ENCODE measurements at places on chromosomes 5 and 9.

- no peak overlapping the region for H3K4me3 ChIP-seq
- H3K36me3 ChIP-seq: no peaks in the 10 kb centered on the region
- DNase-seq: no peak
- H3K27ac ChIP-seq: no peak overlapping the region
- H3K27me3 ChIP-seq: no peaks in the 10 kb centered on the region
Observed at GRCh38 chr9:123952641-123953495, 22.9 kb upstream of the DENND1A start.

- DNase-seq: no peak
- H3K4me1 ChIP-seq: no peaks in the 10 kb centered on the region
- H3K27me3 ChIP-seq: no peaks in the 10 kb centered on the region
- H3K27ac ChIP-seq: no peak overlapping the region
- H3K36me3 ChIP-seq: no peaks in the 10 kb centered on the region
Observed at GRCh38 chr5:106142116-106142515, 1528.6 kb downstream of the EFNA5 start.

DNA sequence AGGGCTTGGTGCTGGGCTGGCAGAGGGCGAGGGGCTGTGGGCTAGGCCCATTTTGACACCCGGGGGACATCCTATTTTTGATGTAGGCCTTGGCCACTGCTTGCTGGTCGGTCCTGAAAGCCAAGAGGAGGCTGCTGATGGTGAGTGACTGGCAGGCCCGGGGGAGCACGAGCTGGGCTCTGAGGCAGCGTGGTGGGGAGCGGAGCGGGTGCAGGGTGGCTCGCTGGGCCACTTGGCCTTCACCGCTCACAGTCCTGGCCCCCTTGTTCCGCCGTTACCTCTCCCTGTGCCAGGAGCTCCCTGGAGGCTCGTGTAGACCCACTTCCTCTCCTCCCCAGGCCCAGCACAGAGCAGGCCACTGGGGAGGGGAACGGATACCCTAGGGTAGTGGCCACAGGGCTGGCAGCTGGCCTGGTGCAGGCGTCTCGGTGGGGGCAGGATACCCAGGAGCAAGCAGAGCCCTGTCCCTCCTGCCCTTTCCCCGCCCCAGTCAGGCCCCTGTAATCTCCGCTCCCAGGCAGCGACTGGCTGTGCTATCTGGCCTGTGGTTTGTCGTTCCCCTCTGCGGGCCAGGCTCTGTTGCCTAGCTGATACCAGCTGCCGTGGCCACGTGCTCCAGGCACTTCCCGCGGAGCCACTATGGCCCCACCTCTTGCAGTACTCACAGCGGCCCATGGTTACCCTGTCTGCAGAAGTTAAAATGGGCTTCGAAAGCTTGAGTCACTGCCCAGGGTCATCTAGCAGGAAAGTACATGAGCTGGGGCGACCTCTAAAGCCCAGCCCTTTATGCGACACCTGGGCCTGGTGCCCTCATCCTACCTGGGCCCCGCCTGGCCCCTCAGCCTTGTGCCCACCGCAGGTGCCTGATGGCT, 11.7 kb upstream of the DOLPP1 start:
- H3K4me1 ChIP-seq: peaks cover 30% of the 10 kb centered on the region
- H3K27me3 ChIP-seq: no peaks in the 10 kb centered on the region
- peak; percentile 18 for DNase-seq
- H3K36me3 ChIP-seq: peaks cover 31% of the 10 kb centered on the region

DNA sequence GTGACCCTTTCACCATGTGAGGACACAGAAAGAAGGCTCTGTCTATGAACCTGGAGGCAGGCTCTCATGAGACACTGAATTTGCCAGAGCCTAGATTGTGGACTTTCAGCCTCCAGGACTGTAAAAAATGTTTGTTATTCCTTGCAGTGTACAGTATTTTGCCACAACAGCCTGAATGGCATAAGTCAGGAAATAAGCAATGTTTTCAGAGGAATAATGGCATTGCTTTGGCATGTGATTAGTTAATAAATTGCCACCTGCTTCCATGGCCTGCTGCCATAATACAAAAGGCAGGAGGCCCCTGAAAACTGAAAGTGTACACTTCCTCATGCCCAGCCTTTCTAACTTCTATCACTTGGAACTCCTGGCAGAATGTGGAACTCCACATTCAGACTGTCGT, 408.1 kb downstream of the GADD45G start:
- DNase-seq: no peak
- no peaks in the 10 kb centered on the region for H3K4me1 ChIP-seq
- no peak overlapping the region for H3K4me3 ChIP-seq
- H3K27ac ChIP-seq: no peak overlapping the region
- no peaks in the 10 kb centered on the region for H3K36me3 ChIP-seq
- peaks cover 4% of the 10 kb centered on the region for H3K27me3 ChIP-seq

DNA sequence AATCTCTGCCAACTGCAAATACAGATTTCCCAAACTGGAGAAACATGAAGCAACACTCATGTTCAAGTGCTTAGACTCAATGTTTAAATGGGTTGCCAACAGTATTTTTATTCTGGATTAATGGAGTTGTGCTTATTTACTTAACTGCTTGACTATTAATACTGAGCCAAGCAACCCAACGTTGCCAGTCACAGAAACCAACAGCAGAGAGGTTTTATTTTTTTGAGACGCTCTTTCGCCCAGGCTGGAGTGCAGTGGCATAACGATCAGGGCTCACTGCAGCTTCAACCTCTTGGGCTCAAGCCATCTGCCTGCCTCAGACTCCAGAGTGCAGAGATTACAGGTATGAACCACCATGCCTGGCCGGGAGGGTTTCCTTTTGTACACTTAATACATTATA, 8.5 kb upstream of the TMEM268 start:
- no peak overlapping the region for H3K27ac ChIP-seq
- no peak for DNase-seq
- H3K4me1 ChIP-seq: no peaks in the 10 kb centered on the region
- no peaks in the 10 kb centered on the region for H3K27me3 ChIP-seq

DNA sequence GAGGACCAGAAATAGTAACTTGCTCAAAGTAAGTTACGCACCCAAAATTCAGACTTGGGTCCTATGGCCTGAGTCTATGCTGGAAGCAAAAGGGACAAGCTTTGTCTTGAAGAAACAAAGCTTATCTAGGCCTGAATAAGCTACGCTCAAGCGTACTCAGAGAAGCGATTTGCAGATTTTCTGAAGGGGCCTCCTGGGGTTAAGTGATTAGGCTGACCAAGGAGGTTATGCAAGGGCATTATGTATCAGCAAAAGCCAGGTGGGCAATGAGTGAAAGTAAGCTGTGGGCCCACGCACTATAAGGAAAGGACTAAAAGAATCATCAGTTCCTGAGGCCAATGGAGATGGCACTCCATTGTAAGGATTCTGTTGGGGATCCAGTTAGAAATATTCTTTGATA, 122.1 kb downstream of the SNX18 start:
- H3K27ac ChIP-seq: no peak overlapping the region
- H3K27me3 ChIP-seq: no peaks in the 10 kb centered on the region
- H3K4me1 ChIP-seq: peaks cover 25% of the 10 kb centered on the region
- no peak overlapping the region for H3K4me3 ChIP-seq
- H3K36me3 ChIP-seq: no peaks in the 10 kb centered on the region
- no peak for DNase-seq

DNA sequence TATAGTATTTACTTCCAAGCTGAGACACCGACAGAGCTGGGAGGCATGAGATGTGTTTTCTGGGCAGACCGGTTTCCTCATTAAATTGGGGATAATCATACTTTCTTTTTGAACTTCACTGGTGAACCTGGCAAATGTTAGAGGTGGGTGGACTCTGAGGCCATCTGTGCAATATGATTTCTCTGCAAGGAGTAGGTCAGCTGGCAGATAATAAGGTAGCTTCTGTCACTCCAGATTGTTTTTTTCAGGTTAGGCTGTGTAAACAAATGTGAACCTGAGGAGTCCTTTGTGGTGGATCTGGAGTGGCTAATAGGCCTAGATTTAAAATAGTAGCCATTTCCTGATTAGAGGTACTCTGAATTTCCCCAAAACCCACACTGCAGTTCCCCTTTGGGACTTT, 75.4 kb upstream of the S1PR3 start:
- H3K36me3 ChIP-seq: no peaks in the 10 kb centered on the region
- no peak overlapping the region for H3K27ac ChIP-seq
- H3K27me3 ChIP-seq: no peaks in the 10 kb centered on the region

DNA sequence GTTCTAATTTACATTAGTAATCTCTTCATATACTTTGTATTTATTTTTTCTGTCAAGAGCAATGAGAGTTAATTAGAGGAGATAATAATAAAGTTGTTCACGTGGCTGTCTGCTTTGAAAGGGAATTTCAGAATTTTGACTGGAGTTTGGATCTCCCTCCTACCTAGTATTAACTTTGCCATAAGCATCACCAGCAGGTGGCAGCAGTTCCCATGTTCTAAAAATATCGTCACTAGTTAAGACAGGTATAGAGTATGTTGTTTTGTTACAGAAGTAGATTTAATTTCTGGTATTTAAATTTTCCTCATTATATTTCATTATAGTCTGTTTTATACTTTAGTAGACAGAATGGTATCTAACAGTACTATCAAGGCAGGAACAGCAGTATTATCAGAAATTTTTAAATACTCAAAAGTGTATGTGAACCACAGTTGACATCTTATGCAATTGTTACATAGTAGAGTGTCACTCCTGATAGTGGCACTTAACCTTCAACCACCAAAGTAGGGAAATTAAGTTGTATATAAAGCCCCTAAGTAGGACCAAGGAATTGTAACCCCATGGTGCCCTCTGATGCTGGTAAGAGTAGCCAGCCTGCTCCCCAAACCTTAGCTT, 20.4 kb downstream of the GNPDA1 start:
- H3K36me3 ChIP-seq: peaks cover 9% of the 10 kb centered on the region
- H3K4me1 ChIP-seq: no peaks in the 10 kb centered on the region
- no peak overlapping the region for H3K27ac ChIP-seq
- DNase-seq: peak; percentile 56
- H3K4me3 ChIP-seq: no peak overlapping the region

- no peak overlapping the region for H3K27ac ChIP-seq
- no peaks in the 10 kb centered on the region for H3K36me3 ChIP-seq
- no peak overlapping the region for H3K4me3 ChIP-seq
- H3K27me3 ChIP-seq: no peaks in the 10 kb centered on the region
- no peaks in the 10 kb centered on the region for H3K4me1 ChIP-seq
Observed at GRCh38 chr5:136666970-136667620, 301.8 kb upstream of the TRPC7 start.

DNA sequence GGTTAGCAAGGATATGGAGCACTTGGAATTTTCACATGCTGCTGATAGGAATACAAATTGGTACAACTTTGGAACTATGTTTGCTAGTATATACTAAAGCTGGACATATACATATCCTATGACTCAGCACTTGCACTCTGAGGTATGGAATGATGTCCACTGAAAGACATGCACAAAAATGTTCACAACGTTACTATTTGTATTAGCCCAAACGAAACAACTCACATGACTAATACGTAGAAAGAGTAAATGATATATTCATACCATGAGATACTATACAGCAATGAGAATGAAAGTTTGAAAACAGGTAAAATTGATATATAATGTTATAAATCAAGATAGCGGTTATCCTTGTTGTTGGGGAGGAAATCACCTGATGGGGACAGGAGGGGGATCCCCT, 45.5 kb upstream of the CDC42SE2 start:
- no peak overlapping the region for H3K4me3 ChIP-seq
- H3K36me3 ChIP-seq: no peaks in the 10 kb centered on the region
- no peak overlapping the region for H3K27ac ChIP-seq
- no peak for DNase-seq
- no peaks in the 10 kb centered on the region for H3K27me3 ChIP-seq

DNA sequence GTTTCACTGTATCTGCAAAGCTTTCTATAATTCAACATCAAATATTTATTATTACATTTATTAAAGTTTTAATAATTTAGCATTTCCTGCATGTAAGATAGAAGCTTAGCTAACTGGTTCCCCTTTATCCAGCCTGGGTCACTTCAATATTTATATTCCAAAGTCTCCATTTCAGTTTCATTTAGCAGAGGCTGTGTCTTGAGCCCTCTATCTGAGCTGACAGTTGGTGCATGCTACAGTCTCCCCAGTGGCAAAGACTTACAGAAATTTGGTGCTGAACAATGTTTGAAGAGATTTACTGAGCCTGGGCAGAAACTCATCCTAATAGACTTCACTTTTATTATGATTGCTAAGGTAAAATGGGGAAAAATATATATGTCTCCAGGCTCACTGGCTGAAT, 279.1 kb downstream of the TRIM32 start:
- H3K4me3 ChIP-seq: no peak overlapping the region
- H3K27ac ChIP-seq: no peak overlapping the region
- no peaks in the 10 kb centered on the region for H3K27me3 ChIP-seq
- no peaks in the 10 kb centered on the region for H3K4me1 ChIP-seq
- DNase-seq: no peak

- DNase-seq: no peak
- no peak overlapping the region for H3K27ac ChIP-seq
- no peaks in the 10 kb centered on the region for H3K27me3 ChIP-seq
- H3K36me3 ChIP-seq: no peaks in the 10 kb centered on the region
- H3K4me1 ChIP-seq: no peaks in the 10 kb centered on the region
Observed at GRCh38 chr5:3325972-3326840, 269.4 kb upstream of the IRX1 start.

DNA sequence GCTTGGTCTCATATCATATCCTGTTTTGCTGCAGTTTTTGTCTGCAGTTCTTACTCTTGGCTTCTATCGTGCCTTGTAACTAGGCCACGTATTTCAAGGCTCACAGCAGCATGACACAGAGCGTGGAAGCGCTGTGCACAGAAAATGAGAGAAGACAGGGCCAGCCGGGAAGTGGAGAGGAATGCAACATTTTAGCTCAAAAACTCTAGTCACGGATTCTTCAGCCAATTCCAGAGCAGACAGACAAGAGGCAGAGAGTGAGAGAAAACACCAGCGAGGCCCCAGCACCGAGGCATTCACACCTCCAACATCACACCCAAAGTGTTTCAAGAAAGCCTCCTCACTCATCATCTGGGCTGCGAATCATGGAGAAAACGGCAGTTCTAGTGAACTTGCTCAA, 160.8 kb downstream of the DNAH5 start:
- H3K27me3 ChIP-seq: no peaks in the 10 kb centered on the region
- no peak for DNase-seq
- no peak overlapping the region for H3K4me3 ChIP-seq
- no peaks in the 10 kb centered on the region for H3K4me1 ChIP-seq

DNA sequence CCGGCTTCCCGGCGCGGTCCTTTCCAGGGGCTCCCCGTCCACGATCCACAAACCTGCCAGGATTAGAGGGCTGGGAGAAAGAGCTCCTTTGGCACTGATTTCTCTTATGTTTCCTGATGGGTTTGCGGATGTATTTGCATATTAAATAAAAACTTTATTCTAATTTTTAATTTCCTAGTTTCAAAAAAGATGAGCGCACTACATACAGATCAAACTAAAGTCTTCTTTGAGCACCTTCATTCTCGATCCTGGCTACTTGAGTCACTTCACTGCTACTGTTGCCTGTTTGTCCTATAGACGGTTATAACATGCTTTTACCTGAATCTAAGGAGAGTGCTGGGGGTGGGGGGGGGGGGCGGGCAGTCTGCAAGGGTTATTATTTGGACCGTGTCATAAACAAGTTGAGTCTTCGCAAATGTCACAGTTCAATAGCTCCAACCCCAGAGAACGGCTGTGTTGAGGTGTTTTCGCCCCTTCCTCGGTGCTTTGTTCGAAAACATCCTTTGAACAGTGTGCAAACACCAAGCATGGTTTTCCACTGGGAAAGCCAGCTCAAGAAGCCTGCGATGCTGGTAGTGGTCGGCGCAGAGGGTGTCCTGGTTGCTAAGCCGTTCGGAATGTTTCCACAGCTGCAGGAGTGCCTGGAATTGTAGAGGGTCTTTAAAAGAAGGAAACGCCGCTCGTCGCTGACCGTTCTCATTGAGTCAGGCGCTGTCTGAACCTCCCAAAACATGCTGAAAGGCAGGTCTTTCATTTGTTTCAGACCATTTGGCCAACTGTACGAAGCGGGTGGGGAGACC, 1.1 kb upstream of the STK10 start:
- H3K27me3 ChIP-seq: no peaks in the 10 kb centered on the region
- H3K36me3 ChIP-seq: no peaks in the 10 kb centered on the region
- DNase-seq: no peak
- H3K27ac ChIP-seq: peak overlapping the region; percentile 97
